ENCODE measurements at places on chromosomes 5 and 9.

DNA sequence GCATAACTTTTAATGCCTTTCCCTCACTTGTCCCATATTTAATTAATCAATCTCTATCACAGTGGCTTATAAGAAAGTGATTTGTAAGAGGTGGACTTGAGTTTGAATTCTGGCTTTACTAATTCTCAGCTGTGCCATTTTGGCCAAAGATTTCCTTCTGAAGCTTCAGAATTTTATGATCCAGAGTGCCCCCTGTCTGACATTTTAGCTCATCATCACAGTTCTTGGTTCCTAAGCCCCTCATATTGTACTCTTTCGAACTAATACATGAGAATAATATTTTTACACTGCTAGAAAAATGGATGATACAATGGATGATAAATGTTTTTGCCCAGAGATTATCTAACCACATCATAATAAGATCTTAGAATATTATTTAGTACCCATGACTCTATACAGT, 1014.1 kb downstream of the PTPRD start:
- DNase-seq: no peak

DNA sequence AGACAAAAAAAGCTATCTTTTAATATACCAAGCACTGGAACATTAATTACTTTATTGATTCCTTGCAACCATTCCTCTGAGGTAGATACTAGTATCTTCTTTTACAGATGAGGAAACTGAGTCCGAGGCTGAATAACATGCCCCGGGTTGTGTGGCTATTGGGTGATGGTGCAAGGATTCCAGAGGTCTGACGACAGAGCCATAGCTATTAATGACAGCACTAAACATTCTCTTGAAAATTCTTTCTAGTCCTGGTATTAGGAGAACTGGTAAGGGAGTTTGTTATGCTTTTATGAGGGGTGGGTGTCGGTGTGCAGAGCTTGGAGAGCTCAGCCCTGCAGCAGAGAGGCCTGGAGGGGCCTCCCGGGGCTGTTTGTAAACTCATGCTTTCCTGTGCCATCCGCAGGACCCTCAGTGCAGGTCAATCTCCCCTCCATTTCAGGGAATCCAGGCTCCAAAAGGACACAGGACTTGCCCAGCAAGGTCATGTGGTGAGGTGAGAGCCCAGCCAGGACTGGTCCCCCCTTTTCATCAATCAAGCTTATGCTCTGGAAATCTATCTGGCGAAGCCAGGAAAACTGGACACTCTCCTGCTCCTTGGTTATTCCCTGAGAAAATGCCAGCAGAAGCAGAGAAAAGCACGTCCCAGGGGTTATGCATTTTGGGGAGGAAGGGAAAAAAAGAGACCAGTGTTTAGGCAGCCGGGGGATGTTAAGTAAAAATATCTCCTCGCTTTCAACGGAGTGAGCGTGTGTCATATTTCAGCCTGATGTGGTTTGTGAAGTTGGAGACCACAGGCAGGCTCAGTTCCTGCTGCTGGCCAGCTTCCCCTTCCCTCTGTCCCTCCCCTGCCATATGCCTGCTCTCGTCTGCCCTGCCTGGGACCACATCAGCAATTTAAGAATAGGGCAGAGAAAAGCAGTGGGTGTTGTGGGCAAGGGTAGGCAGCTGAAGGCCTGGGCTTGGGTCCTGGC, 3.7 kb downstream of the GSN start:
- DNase-seq: no peak

GRCh38 chr9:112844771-112845542, 45.7 kb downstream of the SLC46A2 start:
- peak; percentile 41 for DNase-seq

- no peak for DNase-seq
Measured at GRCh38 chr5:16596581-16596940, 20.2 kb downstream of the RETREG1 start.

GRCh38 chr9:12923468-12924009, 148.7 kb downstream of the LURAP1L start:
- DNase-seq: no peak

DNA sequence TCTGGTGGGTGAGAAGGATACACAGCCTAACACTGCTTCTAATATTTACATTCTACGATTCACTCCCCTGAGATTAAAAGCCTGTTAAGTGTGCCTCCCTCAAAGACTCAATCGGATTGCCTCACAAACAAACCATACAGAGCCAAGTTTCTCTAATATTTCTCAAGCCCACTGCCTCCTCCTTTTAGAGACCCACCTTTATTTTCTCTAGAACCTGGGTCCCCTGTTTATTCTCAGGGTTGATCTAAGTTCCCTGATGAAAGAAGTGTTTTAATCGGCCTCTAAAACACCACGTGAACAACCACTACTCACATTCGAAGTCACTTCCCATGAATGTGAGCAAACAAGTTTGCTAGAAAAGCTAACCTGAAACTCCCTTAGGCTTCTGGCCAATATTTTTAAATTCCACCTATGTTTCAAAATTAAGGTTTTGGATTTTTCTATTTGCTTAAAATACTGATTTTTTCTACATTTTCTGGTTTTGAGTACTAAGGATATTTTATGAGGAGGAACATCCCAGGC, 76.5 kb downstream of the GLIS3 start:
- DNase-seq: no peak

DNA sequence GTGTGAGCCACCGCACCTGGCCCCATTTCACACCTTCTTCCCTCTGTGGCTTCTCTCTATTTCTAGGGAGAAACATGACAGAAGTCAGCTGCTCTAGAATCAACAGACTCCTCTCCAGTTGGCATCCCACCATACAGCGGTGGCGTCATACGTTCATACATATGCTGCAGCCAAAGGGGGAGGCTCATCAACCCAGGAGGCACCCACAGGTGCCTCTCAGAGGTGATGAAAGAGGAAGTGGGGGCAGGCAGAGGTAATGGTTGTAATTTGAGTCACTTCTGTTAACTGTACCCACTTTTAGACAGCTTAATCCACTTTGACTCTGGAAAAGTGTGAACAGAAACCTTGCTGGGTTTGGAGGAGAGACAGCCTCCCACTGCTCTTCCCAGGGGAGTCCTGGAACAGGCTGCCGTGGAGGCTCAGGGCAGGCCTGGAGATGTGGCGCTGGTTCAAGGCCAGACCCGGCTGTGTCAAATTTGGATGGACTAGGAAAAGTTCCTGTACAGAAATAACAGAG, 47.3 kb upstream of the SUB1 start:
- no peak for DNase-seq

GRCh38 chr5:20145240-20145639, 157.2 kb upstream of the CDH18 start:
- no peak for DNase-seq

GRCh38 chr5:133399247-133399891, 213.0 kb downstream of the FSTL4 start:
- DNase-seq: no peak

- DNase-seq: no peak
Measured at GRCh38 chr9:91082731-91083130, 279.0 kb downstream of the AUH start.

DNA sequence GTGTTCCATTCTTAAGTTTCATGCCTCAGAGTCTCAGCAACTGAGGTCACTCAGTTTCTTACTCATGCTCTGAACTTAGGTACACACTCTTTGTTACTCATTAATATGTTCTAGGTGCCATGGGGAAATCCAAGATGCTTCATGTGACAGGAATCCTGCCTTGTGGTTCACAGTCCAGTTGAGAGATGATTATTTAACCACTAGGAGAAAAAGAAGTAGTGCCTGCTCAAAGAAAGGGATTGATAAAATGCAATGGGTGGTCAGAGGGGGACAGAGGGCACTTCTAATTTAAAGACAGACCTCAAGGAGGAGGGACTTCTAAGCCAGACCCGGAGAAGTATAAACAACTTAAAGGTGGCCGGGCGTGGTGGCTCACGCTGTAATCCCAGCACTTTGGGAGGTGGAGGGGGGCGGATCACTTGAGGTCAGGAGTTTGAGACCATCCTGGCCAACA, 69.0 kb downstream of the UGCG start:
- DNase-seq: peak; percentile 79

DNA sequence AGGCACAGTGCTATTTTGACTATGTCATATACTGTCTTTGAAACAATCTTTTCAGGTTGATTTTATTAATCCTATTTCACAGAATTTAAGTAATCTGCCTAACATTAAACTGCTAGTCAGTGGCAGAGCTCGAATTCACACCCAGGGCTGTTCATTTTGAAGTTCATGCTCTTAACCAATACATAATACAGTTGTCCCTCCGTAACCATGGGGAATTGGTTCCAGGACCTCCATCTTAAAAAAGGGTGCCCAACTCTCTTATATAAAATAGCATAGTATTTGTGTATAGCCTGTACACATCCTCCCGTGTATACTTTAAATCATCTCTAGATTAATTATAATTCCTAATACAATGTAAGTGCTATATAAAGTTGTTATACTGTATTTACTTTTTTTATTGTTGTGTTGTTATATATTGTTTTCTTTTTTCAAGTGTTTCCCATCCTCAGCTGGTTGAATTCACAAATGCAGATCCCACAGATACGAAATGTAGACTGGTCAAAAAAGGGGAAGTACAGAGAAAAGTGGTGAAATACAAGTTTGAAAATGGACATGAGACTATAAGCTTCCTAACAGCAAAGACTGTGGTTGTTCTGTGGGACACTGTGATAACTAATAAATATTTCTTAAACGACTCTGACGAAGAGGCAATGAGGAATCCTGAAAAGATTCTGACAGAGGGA, 18.3 kb downstream of the RFX3 start:
- no peak for DNase-seq

DNA sequence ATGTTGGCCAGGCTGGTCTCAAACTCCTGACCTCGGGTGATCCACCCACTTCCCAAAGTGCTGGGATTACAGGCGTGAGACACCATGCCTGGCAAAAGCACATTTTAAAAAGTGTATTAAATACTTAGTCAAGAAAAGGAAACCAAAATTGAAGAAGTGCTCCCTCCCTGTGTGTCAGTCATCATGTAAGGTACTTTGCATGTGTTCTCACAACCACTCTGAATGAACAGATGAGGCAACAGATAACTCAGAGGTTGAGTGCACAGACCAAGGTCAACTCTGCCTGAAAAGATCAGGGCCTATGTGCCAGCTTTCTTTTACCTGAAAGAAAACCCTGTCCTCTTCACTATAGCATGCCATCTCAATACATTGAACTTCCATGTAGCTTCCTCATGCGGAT, 289.7 kb downstream of the MRPS30 start:
- DNase-seq: no peak

DNA sequence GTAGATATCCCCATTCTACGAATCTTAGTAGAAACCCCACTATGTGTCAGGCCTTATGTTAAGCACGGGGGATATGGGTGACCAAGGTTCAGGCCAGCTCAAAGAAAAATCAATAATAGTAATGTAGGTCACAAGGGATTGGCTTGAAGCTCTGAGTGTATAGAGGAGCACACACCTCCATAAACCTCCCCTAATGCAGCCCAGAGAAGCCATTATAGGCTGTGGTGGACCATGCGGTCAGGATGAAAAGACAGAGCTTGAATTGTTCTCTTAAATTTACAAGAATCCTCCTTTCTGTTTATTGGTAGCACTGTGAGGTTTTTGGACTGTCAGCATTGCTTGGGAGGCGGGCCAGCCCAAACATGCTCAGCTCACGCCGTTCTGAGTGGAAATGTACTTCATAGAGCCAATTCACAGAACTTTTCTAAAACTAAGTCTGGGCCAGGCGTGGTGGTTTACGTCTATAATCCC, 9.1 kb downstream of the PDE6A start:
- DNase-seq: no peak

GRCh38 chr9:96057155-96057554, 181.7 kb downstream of the ERCC6L2 start:
- DNase-seq: no peak

- DNase-seq: no peak
Measured at GRCh38 chr5:125202871-125203438, 456.5 kb upstream of the ZNF608 start.

GRCh38 chr5:126514558-126515141, 80.4 kb downstream of the ALDH7A1 start:
- no peak for DNase-seq

DNA sequence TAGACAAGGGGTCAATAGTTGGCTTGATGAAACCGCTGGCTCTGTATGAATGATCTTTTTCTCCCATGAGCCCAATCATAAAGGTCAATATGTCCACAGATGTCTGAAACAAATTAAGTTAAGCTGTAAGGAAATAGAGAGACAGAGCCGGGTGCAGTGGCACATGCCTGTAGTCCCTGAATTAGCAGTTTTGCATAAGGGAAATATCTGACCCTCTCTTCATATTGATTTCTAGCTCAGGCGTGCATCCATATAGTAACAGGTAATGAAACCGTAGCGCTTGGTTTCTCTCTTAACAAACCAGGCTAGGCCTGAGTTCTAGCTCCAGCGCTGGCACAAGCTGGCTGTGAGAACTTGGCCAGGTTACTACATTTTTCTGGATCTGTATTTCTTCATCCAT, 118.1 kb upstream of the ERCC6L2 start:
- DNase-seq: no peak
